ENCODE measurements at places on chromosomes 6 and 20. TPM values are rescaled to one million over a fixed set of nuclear protein-coding genes. Genes with fewer than 3 reads are reported as not detected.

GRCh38 chr6:116359131-116359530 is 11.6 kb upstream of the DSE start:
- DNase-seq, result no peak
- no peaks in the 10 kb centered on the region for H3K27me3 ChIP-seq
- no peak overlapping the region for H3K4me3 ChIP-seq
- H3K36me3 ChIP-seq, result no peaks in the 10 kb centered on the region
- H3K4me1 ChIP-seq, result no peaks in the 10 kb centered on the region
- no peak overlapping the region for H3K27ac ChIP-seq

DNA sequence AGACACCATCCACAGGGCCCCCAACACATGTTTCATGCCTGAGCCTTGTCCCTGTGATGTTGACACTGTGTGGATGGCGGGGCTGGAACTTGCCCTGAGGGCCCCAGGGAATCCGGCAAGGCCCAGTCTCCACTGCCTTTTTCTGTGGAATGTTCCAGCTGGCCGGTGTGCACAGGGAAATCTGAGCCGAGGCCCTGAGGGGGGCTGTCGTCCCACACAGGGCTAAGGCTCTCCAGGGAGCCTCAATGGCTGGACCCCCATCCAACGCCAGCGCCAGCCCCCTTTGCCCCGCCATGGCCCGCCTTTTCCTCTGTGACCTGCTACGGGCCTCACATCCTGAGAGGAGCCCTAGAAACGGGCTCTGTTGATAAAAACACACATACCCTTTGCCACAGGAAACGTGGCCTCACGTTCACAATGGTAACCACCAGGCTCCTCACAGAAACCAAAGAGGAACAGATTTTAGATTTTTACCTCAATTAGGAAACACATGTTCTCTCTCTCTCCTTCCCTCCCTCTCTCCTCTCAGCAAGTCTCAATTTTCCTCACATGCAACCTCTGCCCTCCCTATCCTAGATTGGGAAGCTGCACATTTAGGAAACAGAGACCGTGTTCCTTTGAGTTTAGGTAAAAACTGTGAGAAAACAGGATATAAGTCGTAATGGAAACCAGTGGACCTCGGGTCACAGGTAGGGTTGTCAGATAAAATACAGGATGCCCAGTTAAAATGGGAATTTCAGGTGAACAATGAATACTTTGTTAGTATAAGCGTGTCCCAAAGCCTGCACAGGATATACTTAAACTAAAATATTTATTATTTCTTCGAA is 13.7 kb upstream of the ZNF831 start:
- DNase-seq, result no peak
- H3K36me3 ChIP-seq, result no peaks in the 10 kb centered on the region
- H3K27ac ChIP-seq, result no peak overlapping the region
- H3K4me3 ChIP-seq, result no peak overlapping the region
- no peaks in the 10 kb centered on the region for H3K4me1 ChIP-seq
- no peaks in the 10 kb centered on the region for H3K27me3 ChIP-seq

DNA sequence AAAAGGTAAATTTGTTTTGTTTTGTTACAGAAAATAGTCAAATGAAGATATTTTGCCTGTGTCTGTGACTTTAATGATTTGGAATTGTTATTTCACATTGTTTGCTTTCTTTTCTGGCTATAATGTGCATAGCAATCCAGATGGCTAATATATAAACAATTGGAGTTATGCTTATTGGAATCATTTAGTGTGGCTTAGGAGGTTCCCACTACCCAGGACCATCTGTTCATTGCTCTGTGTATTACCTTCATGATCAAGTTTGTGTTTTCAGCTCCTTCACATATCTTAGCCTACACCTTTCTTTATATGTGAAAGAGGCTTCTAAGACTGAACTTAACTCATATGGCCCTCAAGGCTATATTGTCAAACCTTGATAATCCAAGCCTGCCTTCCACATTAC is 232.9 kb downstream of the BCKDHB start:
- H3K36me3 ChIP-seq, result no peaks in the 10 kb centered on the region
- H3K4me1 ChIP-seq, result no peaks in the 10 kb centered on the region
- no peak overlapping the region for H3K4me3 ChIP-seq
- no peak overlapping the region for H3K27ac ChIP-seq

GRCh38 chr6:104640150-104640700 is 219.5 kb downstream of the HACE1 start:
- peaks cover 11% of the 10 kb centered on the region for H3K4me1 ChIP-seq
- no peaks in the 10 kb centered on the region for H3K27me3 ChIP-seq
- no peak overlapping the region for H3K27ac ChIP-seq
- DNase-seq, result no peak
- H3K36me3 ChIP-seq, result no peaks in the 10 kb centered on the region
- no peak overlapping the region for H3K4me3 ChIP-seq

Gene SMLR1
- 0.27 TPM for total RNA-seq

All from endodermal cell (in vitro differentiated cells).